ENCODE measurements at places on chromosomes 6 and 20.

GRCh38 chr20:55329108-55329507 is 676.2 kb downstream of the CBLN4 start:
- no peak for DNase-seq

DNA sequence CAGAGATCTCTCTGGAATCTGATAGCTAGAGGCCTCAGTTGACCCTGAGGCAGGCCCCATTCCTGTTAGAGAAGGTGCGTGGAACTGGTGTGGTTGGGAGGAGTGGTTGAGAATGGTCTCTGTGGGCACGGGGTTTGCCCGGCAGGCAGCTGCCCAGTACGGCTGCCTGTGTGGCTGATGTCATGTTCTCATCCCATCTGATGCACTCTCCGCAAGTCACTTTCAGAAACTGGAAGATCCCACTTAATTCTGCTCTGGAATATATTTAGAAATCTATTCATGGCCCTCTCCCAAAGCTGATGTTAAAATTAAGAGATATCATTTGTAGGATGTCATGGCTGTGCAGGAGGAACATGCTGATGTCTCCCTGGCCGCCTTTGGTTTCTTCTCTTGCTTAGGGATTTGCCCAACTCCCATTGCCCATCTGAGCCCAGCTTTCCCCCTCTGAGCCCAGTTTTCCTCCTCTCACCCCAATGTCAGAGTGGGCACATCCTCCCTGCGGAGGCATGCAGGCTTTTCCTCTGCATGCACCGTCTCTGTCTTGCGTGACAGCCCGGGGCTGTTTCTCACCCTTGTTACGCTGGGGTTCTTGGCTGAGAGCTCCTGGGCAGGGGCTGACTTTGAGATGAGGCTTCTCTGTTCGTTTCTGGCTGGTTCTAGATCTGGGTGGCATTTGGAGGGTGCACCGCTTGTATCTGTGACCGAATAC is 21.0 kb downstream of the PHACTR3 start:
- DNase-seq = no peak

DNA sequence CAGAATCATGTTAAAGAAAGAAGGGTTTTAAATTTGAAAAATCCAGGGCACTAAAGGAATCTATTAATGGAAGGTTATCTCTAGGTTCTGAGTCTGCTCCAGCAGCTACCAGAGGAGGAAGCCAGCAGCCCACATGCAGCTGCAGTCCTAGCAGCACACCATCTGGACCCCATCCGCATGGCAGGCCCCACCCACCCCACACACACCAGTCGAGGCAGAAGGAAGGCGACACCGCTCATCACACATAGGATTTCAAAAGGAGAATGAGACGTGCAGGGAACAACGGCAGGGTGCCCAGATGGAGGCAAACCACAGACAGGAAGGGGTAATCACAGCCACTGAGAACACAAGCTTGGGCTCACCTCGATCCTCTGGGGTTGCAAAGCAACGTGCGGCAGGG is 78.9 kb downstream of the GINS1 start:
- DNase-seq = no peak

GRCh38 chr20:52529826-52530225 is 338.2 kb upstream of the ZFP64 start:
- DNase-seq = no peak

GRCh38 chr20:38167851-38168760 is 3.0 kb upstream of the TGM2 start:
- DNase-seq = no peak

GRCh38 chr6:35801148-35801547 is 4.0 kb upstream of the LHFPL5 start:
- DNase-seq = no peak

- DNase-seq = no peak
Observed at GRCh38 chr6:26130581-26131249, 43.5 kb downstream of the HFE start.

GRCh38 chr20:25299806-25300205 is 51.9 kb downstream of the PYGB start:
- DNase-seq = no peak

GRCh38 chr6:30029588-30029987 is 31.5 kb upstream of the POLR1H start:
- no peak for DNase-seq

- no peak for DNase-seq
Observed at GRCh38 chr6:21265034-21265729, 328.4 kb upstream of the SOX4 start.

GRCh38 chr20:37298190-37298939 is 8.9 kb downstream of the MANBAL start:
- DNase-seq = no peak

DNA sequence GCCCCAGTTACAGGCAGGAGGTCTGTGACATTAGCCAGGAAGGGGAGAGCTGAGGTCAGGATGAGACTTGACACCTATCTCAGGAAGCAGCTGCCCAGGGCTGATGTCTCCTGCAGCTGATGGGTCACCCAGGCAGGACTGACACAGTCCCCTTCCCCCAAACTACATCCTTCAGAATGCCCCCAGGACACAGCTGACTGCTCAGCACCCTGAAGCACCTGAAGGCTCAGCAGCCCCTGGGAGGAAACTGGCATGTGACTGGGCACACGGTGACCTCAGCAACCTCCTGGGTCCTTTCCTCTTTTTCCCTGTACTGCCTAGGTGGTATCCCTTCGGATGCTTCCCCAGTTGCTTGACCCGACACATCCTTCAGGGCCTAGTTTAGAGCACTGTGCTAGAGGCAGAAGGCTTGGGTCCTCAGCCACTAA is 1.9 kb downstream of the SDC4 start:
- DNase-seq = no peak

DNA sequence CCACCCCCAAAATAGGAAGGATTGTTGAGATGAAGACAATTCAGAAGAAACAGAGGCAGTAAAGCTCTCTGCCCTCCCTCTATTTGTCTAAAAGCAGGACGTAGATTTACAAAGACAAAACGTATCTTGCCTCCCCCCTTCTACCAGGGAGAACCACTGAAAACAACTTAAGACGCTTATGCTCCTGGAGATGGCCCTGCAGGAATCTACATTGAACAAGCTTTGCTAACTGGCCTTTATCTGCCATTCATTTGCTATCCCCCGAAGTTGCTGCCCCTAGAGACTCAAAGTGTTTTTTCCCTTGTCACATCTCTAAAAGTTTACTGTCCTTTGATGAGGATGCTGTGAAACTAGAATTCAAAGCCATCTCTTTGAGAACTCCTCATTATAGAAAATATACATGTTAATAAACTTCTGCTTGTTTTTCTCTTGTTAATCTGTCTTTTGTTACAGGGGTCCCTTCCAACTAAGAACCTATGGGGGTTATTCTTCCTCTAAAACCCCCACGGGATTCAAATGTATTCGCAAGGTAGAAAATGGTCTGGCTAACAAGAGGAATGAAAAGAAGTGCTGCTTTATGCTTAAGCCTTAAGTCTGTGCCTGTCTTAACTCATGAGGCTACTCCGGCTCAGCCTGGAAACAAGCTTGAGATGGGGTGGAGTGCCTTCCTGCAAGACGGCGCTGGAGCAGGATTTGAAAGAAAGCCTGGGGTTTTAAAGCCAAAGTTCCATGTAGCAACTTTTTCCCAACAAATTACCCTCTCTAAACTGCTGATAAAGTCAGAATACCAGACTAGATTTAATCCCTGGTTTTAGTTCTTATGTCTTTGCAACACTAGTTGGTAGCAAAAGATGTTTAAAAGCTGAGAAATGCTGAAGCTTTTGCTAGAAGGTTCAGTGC is 88.0 kb downstream of the CLIC5 start:
- DNase-seq = no peak

- DNase-seq = no peak
Observed at GRCh38 chr6:118984342-118984741, 49.4 kb upstream of the MCM9 start.

Data from NCI-H446 (cell line).